ENCODE measurements at places on chromosomes 7 and 10.

GRCh38 chr10:94005050-94005449, 11.3 kb downstream of the PLCE1 start:
- DNase-seq, result no peak

DNA sequence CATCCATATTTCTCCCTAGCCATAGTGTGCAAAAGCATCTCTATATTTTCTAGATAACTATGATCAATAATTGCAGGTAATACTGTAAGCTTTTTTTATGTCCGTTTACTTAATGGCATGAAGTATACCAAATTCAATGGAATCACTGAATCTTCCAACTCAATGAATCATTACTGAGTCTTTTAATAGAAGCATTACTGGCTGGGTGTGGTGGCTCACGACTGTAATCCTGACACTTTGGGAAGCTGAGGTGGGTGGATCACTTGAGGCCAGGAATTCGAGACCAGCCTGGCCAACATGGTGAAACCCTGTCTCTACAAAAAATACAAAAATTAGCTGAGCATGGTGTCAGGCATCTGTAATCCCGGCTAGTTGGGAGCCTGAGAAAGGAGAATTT, 372.5 kb downstream of the BMPER start:
- DNase-seq, result no peak

DNA sequence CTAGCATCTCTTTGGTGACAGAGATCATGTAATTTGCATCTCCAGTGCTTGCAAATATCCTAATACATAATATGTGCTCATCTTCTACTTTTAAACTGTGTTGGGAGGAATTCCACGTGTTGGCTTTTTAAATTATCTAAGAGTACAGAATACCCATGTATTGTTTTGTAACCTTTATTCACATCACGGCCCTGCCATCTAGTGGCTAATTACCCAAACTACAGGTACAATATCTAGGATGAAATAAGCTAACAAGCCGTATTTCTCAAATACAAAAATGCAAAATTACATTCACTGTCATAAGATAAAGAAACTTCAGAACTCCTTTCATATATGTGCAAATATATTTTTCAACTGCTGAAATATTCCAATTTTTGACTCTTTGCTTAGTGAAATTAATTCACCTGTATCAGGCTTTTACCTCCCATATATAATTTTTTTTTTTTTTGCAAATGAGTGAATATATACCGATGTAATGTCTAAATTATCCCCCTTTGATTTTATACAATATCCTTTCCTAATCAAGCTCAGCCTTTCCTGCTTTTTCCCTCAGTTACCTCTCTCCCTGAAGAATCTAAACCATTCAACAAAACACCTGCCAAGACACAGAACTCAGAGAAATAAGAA, 30.3 kb upstream of the LSM8 start:
- no peak for DNase-seq

- no peak for DNase-seq
These were observed 124.5 kb upstream of the RHOBTB1 start for GRCh38 chr10:61068471-61068870.

- no peak for DNase-seq
These were observed 28.6 kb upstream of the IL15RA start for GRCh38 chr10:6005856-6006395.

DNA sequence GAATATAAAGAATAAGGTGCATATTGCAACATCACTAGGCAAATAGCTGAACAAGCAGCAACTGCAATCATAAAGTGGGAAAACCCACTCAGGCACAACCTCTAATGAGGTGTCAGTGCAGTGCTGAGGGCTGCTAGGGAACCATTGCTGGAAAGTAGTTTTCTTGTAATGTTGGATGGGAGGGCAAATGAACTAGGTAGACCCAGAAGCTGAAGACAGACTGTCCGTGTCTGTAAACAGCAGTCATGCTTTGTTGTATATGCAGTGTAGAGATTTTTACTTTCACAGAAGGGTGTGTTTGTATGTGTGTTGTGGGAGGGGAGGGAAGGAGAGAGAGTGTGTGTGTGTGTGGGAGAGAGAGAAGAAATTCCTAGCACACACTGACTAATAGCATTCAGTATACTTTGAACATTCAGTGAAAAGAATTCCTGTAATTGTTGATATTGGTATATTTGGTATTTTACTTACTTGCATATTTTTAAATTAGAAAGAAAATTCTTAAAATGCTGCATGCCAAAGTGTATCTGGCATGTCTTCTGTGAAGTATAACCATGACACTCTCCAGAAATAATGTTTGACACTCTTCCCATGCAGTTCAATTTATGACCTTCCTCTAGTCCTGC, 28.8 kb downstream of the ITGB8 start:
- DNase-seq, result no peak

- DNase-seq, result no peak
These were observed 36.0 kb upstream of the CDH23 start for GRCh38 chr10:71360735-71361134.

DNA sequence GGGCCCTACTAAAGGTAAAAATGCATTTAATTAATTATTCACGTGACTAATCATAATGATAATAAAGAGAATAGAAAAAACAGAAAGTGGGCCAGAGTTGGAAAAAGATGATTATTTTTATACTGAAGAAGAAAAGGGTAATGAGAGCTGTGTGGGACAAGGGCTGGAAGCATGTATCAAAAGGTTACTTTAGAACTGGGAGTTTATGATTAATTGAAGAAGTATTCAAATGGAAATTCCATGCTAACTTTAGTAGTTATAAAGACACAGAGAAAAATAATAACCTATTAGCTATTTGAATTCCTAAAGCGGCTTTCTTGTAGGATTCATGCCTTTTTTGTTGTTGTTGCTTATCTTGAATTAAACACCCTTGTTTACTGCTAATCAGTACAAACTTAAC, 49.9 kb downstream of the MKX start:
- DNase-seq, result no peak
